ENCODE measurements at places on chromosomes 7 and 10.

DNA sequence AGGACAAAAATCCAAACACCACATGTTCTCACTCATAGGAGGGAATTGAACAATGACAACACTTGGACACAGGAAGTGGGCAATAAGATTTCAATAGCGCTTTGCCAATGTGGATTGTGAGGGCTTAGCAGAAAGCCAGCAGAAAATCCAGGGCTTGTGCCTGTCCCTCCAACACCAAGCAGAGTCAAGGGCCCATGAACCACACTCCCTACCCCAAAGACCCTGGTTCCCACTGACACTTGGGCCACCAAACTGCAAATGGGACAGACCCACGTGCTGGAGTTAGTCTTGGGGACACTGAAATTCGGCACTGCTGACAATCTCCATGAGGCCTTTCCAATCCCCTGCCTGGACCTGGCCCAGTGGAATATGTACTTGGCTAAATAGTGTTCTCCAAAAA is 67.0 kb downstream of the GRID1 start:
- DNase-seq, result no peak

- DNase-seq, result no peak
These were observed 660.7 kb upstream of the FOXK1 start for GRCh38 chr7:4021413-4021812.

DNA sequence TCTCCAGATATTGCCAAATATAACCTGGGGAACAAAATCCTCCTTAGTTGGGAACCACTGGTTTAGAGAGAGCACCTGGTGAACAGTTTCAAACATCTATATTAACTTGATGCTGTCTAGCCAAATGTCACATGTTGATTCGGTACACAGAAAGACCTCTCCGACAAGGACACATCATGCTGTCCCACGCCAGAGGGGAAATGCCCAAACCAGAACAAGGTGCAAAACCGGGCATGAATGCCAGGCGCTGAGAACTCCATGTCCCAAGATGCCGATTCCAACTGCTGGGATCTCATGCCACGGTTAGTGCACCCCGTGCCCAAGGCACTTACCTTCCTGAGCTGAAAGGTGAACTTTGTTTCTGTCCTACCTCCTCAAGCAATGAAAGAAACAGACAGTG is 100.8 kb downstream of the SFMBT2 start:
- no peak for DNase-seq

- no peak for DNase-seq
These were observed 87.6 kb downstream of the SKIDA1 start for GRCh38 chr10:21437770-21438382.

DNA sequence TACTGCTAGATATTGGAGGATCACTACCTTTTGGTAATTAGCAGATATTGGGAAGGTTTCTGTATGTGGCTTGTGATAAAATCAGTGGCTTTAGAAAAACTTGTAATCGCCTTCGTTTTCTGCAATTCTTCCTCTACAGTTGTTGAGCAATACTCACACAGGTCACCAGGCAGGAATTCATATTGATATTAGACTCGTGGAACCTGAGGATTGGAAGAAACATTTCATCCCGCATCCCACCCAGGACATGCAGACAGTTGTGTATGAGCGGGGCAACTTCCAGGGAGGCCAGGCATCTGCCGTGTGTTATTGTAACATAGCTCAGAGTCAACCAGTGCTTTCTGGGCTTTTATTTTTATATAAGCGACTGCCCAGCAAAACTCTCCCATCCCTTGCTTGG is 821.3 kb downstream of the LRMDA start:
- no peak for DNase-seq

- DNase-seq, result no peak
These were observed 245.6 kb upstream of the PITRM1 start for GRCh38 chr10:3418041-3418754.

- DNase-seq, result no peak
These were observed 174.6 kb downstream of the CCDC71L start for GRCh38 chr7:106486331-106486730.

- no peak for DNase-seq
These were observed 305.7 kb downstream of the BMPER start for GRCh38 chr7:34211018-34211417.

GRCh38 chr7:110373859-110374258 is 717.1 kb upstream of the LRRN3 start:
- DNase-seq, result no peak

- DNase-seq, result no peak
These were observed 76.7 kb downstream of the SFMBT2 start for GRCh38 chr10:7333961-7334641.

GRCh38 chr10:113540845-113541548 is 11.9 kb upstream of the HABP2 start:
- no peak for DNase-seq

GRCh38 chr10:6583447-6583846 is 3.4 kb upstream of the PRKCQ start:
- no peak for DNase-seq

GRCh38 chr10:45035673-45036072 is 35.0 kb downstream of the ZNF22 start:
- no peak for DNase-seq

- no peak for DNase-seq
These were observed 676.4 kb upstream of the ANKRD30A start for GRCh38 chr10:36448760-36449691.

GRCh38 chr7:48250441-48250951 is 79.2 kb downstream of the ABCA13 start:
- DNase-seq, result no peak
